AML-193 (cell line): ENCODE measurements at places on chromosomes 2 and 18.
A peak's percentile ranks its signal among the peaks of the same experiment; 100 is the strongest.

DNA sequence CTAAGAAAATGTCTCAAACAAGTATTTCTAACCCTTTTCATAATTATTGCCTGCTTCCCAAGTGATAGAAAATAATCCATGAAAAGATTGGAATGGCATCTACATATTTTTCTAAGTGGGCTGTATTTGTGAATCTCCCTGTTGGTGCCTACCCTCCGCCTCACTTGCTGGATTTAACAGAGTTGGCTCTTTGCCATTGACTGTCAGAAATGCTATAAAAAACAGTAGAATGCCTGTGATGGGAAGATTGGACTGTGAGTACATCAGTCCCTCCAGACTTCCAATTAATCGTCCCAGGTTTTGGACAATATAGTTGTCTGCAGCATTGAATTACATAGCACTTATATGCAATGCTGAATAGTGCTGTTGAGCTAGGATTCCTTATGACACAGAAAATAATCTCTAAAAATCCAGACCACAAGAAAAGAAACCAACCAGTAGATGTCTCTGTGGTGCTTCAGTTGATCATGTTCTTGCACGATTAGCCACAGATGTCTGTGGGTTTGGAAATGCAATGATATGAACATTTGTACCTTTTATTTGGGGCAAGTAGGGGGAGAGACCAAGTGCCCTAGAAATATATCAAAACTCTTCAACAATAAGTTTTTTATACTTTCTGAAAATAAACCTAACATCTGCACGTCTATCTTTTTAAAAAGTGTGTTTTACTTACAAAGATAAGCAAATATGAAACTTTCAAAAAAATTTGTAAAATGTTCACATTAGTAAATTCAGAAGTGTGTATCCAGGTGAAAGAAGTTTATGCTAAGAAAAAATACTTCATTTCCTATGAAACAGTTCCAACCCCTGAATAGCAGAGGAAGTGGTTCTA is 88.5 kb downstream of the DYNAP start:
- DNase-seq, result peak; percentile 74

GRCh38 chr2:133667085-133667484 is 98.8 kb upstream of the NCKAP5 start:
- DNase-seq, result no peak

GRCh38 chr2:21270083-21270491 is 146.3 kb downstream of the TDRD15 start:
- no peak for DNase-seq

DNA sequence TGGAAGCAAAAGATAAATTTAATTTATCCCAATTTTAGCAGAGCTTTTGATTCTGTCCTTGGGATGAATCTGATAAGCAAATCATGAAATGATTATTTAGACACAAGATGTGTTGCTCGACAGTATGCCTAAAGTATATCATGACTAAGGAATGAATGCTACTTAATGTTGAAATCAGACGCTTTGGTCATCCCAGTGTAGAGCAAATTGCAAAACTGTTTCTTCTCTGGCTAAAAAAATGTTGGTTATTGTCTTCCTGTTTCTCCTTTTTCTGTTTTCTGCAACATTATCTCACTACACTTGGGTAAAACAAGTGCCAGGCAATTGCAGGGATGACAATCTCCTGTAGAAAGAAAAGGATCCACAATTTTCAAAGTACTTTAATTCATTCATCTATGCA is 66.4 kb downstream of the BABAM2 start:
- DNase-seq, result peak; percentile 92

DNA sequence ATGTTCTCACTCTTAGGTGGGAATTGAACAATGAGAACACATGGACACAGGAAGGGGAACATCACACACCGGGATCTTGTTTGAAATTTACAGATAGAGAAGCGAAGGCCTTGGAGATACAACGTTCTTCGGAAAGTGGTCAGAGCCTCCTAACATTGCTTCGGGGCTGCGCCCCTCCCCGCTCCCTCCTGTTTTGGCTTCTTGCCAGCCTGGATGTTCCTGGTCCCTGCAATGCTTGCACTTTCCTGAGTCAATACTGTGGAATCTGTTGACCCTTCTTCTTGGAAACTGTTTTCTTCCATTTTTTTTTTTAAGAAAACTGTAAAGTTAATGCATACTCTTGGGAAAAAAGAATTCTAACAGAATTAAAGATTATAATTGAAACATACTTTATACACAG is 360.8 kb downstream of the SOCS6 start:
- DNase-seq, result no peak

GRCh38 chr2:145744541-145745386 is 1224.8 kb upstream of the ZEB2 start:
- DNase-seq, result no peak

DNA sequence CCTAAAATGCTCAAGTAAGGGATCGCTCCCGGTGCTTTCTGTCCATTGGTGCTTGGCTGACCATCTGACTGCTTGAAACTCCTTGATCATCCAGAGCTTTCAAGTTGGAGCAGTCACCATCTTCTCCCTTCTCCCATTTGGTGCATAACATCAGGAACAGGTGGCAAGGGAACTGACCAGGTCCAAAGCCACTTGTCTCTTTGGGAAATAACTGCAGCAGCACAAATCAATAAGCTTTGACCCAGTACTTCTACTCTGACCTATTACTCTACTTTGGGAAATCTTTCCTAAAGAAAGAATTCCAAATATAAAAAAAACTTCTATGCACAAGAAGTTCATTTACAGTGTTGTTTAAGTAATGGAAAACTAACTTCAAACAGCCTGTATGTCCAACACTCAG is 10.6 kb upstream of the MAT2A start:
- DNase-seq, result no peak

DNA sequence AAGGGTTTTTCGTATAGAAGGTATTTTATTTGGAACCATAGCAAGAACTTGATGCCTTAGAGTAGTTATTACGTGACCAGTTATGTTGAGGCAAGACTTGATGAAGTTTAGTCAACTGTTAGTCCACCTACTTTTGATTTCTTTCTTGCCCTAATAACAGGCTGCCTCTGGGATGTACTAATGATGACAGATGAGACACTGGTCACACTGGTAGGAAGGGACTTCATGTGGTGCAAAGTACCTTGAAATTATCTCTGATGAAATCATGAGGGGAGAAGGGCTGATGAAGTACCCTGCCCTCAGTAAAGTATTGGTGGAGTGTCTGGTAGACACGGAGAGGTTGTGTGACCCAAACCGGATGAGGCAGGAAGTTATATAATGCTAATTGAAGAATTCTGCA is 5.4 kb downstream of the DIS3L2 start:
- DNase-seq, result peak; percentile 64

DNA sequence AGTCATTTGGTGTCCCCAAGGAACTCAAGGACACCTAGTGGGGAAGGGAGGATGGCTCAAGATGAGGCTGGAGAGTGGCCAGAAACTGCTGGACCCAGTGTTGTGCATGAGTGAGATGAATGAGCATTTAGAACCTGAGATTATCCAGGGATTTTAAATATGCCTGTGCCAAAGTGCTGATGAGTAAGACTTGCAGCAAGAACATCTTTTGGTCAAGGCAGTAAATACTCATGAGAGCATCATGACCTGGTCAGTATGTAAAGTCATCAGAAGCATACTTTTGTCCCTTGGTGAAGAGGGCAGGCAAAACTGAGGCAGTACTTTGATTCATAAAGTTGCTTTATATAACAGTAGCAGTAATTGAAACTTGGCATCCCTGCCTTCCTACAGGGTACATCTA is 3.1 kb upstream of the SPP2 start:
- DNase-seq, result no peak

DNA sequence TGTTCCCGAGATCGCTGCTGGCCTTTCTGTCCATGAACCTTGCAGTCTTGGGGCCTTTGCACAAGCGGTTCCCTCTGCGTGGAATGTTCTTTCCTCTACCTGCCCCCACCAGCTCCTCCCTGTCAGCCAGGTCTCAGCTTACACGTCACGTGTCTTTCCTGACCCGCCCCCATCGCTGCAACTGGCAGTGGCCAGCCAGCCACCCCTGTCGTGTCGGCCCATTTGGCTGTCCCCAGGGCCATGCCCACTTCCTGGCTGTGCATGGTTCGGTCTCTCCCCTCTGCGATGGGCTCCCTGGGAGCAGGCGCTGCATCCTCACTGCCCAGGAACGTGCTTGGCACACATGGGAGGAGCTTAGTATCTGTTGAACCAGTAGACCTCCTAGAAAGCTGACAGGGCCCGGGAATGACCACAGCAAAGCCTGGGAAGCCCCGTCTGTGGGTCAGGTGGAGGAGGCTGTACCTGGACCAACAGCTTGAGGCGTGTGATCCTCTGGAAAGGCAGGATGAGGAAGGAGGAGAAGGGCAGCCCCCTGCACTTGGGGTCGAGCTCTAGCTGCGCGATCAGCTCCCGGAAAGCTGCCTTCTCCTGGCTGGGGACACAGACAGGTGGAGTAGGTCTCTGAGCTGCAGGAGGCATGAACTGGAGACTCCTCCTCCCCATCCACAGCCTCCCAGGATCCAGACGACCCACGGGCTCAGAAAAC is 21.0 kb downstream of the SNORC start:
- DNase-seq, result no peak

DNA sequence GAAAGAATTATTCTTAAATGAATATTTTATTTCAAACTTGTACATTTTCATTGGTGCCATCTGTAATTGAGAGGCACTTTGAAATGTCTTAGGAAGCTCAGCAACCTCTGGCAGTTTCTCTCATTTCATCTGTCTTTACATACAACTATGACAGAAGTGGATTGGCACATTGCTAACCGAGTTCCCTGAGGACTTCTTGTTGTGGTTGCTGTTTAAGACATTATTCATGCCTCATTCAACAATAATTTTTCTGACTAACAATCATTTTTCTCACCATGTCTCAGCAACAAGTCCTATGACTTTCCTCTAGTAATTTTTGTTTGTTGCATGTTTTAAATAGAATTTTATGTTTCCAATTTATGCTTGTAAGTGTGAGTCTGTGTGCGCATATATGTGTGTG is 284.0 kb upstream of the CWC22 start:
- no peak for DNase-seq

DNA sequence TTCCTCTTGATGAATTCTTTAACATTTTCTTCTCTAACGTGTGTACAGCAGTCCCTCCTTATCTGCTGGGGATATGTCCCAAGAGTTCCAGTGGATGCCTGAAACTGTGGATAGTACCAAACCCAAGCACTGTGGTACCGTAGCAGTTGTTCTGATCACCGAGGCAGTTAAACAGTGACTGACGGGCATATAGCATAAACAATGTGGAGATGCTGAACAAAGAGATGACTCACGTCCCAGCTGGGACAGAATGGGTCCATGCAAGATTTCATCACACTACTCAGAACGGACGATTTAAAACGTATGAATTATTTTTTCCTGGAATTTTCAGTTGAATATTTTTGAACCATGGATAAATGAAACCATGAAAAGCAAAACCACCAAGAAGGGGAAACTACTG is 54.5 kb upstream of the SPAG16 start:
- DNase-seq, result no peak

GRCh38 chr2:77578354-77578753 is 56.2 kb upstream of the LRRTM4 start:
- no peak for DNase-seq

DNA sequence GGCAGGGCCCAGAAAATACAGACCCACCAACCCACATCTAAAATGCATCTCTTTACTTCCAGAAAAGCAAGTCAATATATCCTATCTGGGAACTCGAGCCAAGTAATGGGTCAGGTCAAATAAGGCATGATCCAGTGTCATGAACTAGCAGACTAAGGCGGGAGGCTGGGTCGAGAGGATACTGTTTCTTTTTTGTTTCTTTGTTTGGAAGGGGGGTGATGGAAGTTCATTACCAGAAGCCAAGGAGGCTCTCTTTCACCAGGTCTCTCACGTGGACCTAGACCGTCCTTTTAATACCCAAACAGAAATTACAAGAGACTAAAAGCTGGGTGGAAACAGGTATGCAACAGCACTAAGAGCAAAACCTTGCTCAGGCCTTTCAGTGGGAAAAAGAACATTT is 108.3 kb downstream of the HDAC4 start:
- no peak for DNase-seq

DNA sequence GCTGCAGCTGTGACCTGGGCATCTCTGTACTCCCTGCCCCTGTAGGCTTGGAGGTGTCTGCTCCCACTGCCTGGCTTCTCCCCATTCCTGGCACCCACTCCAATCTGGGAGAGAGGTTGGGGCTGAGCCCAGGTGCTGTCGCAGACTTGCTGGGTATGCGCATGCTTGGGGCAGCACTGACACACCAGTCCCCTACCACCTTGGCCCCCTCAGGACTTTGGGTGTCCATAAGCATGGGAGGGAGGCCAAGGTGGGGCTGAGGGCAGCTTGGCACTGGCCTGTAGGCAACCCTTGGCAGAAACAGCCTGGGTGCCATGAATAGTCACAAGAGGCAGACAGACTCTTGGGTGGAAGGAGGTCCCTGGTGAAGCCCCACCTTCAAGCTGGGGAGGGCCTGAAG is 136.8 kb downstream of the QPCT start:
- no peak for DNase-seq

DNA sequence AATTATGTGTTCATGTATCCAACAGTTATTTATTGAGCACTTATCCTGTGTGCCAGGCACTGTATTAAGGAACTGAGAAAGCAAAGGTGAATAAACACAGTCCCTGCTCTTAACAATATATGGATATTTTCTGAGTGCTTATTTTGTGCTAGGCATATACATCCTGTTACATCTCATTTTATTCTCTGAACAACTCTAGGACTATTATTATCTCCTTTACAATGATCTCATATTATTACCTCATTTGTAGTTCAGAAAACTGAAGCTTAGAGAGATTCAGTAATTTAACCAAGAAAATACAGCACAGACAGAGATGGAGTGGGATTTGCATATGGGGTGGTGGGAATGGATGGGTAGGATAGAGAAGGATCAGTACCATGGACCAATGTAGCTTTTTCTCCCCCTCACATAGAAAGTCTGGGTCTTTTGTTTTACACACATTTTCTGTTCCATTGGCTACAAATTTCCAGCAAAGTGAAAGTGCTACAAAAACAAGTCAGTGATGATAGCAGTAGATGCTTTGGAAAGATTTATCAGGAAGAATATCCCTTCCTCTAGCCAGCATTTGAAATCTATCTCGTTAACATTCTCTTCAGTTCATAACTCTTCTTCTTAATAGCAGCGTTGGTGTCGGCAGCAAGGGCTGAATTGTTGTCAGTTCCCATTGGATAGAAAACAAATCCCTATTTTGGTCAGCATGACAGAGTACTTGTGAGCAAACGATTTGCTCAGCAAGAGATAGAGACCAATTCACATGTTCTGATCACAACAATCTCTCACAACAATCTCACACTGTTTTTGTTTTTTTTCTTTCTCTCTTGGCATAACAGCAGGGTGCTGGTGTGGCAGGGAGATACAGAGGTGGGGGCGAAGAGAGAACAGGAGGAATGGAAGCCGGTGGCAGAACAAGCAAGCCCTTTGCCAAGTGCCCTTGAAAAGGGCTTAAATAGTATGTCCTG is 102.2 kb upstream of the KCTD1 start:
- DNase-seq, result no peak

GRCh38 chr2:16019060-16019480 is 78.7 kb downstream of the MYCN start:
- DNase-seq, result no peak

- DNase-seq, result no peak
Measured at GRCh38 chr18:26703170-26703930, 155.0 kb upstream of the KCTD1 start.

DNA sequence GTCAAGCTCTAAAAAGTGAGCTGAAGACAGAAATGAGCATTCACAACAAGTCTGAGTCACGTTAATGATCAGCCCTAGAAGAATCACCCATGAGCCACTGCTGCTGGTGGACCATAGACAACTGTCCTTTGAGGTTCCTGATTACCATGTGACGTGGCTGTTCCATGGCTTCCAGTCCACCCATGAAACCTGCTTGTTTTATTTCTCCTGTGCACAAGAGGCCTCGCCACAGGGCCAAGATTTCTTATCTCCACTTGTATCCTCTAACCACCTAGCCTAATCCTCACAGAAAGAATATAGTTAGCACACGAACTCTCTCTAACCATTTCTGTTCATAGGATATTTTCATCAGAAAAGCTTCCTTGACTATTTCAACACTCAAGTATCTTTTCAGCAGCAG is 242.7 kb downstream of the MREG start:
- DNase-seq, result no peak
